Activated T-helper 1 cell treated with anti-CD3 and anti-CD28 coated beads, Interleukin-12 subunit alpha, Interleukin-12 subunit beta, Interleukin-2, Interleukin-4 antibody, amounts not matched to agents 30 ng/mL and 10 ng/mL and 1 ng/mL, durations not matched to agents 14 hours and 24 hours and 36 hours (primary cell): ENCODE measurements at places on chromosomes 16 and 17. TPM values are rescaled to one million over a fixed set of nuclear protein-coding genes. Genes with fewer than 3 reads are reported as not detected.

GRCh38 chr16:19835968-19836421, 48.7 kb downstream of the GPRC5B start:
- DNase-seq: no peak

DNA sequence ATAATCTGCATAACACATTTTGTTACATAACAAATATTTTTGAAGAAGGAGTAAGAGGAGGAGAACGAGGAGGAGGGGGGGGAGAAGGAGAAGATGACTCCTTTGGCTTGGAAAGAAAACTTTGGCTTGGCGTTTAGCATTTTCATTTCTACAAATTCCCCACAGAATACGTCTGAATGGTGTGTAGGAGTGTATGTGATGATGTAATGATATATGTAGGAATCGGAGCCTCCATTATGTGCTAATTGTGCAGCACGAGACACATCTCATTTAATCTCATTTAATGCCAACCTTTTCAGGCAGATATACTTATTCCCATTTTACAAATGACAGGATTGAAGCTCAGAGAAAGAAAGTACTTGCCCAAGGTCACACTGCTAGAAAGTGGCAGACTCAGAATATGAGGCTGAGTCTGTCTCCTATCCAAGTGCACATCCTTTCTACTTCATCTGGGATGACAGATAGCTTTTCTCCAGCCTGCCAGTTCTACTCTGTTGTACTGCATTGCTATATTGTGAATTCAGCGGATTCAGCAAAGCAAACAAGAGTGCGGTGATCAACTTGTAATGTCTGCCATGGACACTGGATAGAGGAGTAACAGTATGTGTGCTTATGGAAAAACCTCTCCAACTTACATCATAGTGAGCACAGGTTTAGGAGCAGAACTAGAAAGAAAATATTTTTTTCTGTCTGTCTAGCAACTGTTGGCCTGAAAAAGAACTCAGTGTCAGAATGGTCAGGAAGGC, 10.4 kb upstream of the SLC47A2 start:
- no peak for DNase-seq

Gene CLEC18B
- 0.60 TPM in 1 of 2 replicates, not detected in the other for total RNA-seq

Gene PIRT
- not detected in 2 replicates for total RNA-seq

Gene UTS2R
- 0.20 TPM in 1 of 2 replicates, not detected in the other for total RNA-seq

DNA sequence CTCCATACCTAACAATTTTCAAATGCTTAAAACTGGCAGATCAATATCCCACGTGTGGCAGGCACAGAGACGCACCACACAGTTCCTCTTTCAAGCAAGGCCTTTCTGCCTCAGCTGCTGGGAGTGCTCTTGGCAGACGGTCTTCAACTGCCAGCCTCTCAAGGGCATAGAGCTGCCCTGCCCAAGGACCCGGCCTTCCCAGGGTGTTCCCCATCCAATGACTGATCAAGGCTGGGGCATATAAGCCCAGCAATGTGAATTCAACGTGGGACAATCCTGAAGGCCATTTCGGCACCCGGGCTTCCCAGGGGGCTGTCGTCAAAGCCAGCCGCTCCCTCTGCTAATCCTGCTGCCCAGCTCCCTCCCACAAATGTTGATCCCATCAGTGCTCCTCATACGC, 107.1 kb downstream of the STX8 start:
- no peak for DNase-seq

Gene NUDT21
- 271 and 313 TPM in 2 replicates for total RNA-seq

DNA sequence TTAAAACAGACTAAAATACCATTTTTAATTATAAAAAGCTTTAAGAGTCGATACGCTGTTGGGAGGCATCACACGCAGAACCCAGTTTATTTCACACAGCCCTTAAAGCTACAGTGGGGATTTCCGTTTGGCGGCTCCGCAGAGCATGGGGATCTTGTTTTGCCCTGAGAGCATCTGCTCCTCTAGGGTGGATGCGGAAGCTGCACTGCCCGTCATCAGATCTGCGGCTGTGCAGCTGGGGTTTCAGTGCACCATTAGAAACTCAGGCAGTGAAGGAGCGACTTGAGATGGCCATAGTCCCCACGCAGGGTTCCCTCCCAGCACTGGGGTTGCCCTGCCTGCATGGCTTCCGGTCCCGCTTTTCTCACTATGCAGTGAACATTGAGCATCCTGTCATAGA, 62.2 kb upstream of the CHMP6 start:
- DNase-seq: no peak

GRCh38 chr16:71201054-71201453, 29.5 kb downstream of the HYDIN start:
- no peak for DNase-seq

Gene ALOX15B
- not detected in 2 replicates for total RNA-seq

Gene CDH5
- total RNA-seq: not detected in 2 replicates
